Stimulated activated CD4-positive, alpha-beta T cell treated with anti-CD3 and anti-CD28 coated beads, Interleukin-1b, Interleukin-23, amount 100 ng/mL, for 4 hours (primary cell): ENCODE measurements at places on chromosomes 16 and 17.

DNA sequence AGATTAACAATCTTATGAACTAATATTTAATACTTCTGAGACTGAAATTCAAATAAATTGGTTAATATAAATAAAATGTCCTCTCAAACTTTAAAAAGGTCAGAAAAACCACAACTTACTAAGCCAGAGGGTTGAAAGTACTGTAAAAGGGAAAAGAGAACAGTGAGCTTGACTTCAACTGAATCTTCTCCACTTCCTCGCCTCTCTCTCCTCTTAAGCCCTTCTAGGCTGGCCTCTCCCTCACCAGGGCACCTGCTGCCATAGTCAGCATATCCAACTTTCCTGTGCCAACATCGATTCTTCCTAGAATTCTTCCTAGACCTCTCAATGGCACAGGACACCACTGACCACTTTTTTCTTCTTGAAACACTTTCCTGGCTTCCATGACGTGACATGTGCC lies 19.4 kb downstream of the GNA13 start:
- no peak for DNase-seq

DNA sequence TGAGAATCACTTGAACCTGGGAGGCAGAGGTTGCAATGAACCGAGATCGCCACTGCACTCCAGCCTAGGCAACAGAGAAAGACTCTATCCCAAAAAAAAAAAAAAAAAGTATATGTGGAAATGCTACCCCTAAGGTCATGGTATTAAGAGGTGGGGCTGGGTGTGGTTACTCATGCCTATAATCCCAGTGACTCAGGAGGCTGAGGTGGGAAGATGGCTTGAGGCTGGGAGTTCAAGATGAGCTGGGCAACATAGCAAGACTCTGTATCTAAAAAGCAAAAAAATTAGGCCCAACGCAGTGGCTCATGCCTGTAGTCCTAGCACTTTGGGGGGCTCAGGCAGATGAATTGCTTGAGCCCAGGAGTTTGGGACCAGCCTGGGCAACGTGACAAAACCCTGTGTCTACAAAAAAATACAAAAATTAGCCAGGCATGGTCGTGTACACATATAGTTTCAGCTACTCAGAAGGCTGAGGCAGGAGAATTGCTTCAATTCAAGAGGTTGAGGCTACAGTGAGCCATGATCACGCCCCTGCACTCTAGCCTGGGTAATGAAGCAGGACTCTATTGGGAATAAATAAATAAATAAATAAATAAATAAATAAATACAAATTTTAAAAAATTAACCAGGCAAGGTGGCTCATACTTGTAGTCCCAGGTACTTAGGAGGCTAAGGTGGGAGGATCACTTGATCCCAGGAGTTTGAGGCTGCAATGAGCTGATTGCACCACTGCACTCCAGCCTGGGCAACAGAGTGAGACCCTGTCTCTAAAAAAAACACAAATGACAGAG lies 32.3 kb upstream of the NUFIP2 start:
- DNase-seq, result no peak

DNA sequence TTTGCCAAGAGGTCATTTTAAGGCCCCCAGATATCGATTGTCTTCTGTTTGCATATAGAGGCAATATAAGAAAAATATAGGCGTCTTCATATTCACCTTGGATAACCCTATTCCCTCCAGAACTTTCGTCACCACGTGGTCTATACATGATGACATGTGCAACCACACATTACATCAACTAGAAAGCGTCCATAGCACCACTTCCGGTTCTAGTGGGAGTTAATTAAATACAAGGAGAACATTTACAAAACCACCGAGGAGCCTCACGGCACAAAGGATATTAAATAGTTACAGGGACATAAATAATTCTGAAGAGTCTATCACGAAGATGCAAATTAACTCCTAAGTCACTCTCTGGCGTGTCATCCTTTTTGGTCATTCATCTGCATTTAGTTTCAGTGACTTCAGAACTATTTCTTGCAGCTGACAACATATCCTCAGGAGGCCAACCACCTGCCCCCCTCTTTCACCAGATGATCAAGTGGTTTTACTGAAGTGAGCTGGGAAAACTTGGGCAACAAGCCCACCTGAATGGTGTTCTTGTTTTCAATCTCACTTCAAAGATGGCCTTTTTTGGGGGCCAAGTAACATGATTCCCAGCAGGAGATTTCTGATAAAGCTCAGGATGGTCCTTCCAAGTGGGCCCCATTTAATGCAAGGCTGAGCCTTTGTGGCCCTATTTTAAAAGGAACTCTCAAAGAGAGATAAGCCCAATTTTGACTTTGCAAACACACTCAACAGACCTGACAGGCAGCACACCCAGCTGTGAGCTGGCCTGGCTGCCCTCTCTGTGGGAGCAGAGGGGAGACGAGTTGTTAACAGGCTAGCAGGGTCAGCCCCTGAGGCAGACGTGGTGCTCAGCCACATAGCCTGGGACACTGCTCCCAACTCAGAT lies 15.3 kb downstream of the CMTM3 start:
- DNase-seq, result no peak

GRCh38 chr17:45968732-45969131 lies 30.3 kb upstream of the STH start:
- DNase-seq, result no peak

GRCh38 chr17:43768382-43768781 lies 9.8 kb upstream of the SOST start:
- no peak for DNase-seq

- DNase-seq, result no peak
These were observed 4.2 kb downstream of the BCAR1 start for GRCh38 chr16:75247249-75247648.

- no peak for DNase-seq
These were observed 58.3 kb downstream of the CCT6B start for GRCh38 chr17:34902831-34903547.

- no peak for DNase-seq
These were observed 932 bp downstream of the ZNF267 start for GRCh38 chr16:31874366-31875111.

- no peak for DNase-seq
These were observed 805.3 kb upstream of the SOX9 start for GRCh38 chr17:71315568-71315967.

GRCh38 chr16:30523768-30524574 lies 2.4 kb downstream of the ZNF768 start:
- DNase-seq, result no peak

DNA sequence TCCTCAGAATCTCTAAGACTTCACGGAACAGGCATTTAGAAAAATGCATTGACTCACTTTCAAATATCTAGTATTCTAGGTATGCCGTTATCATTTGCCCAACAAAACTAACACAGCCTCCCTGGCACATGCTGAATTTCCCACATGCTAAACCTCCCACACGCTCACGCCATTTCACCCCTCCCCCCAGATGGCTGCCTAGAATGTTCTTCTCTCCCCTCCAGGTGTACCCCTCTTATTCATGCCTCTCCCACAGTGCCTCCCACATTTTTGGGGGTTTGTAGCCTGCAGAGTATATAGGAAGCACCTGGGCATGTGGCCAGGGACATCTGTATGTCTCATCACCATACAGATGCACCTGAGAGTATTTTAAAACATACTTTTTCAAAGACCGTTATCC lies 38.2 kb upstream of the ICAM2 start:
- no peak for DNase-seq

DNA sequence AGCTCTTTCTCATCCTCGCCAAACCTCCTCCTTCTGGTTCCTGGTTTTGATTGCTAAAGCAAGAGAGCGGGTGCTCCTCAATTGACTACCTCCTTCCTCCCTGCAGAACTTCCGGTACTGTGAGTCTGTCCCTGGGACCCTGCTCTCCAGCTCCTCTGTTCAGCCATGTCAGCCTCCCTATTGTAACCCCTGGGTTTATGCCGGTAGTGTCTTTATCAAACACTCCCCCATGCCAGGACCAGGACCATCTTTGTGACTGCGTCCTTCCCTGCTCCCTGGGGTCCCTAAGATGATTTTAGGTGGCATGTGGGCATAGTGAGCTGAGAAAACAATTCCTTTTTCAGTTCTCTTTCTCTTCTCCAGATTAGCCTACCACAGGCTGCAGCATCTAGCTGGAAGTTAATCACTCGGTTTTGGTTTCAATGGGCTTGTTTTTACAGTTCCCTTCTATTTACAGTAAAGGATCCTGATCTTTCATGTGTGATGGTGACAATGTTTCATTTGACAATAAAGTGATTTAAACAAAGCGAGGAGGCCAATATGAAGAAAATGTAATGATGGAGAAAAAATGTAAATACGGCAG lies 27.7 kb upstream of the IL21R start:
- DNase-seq, result no peak

DNA sequence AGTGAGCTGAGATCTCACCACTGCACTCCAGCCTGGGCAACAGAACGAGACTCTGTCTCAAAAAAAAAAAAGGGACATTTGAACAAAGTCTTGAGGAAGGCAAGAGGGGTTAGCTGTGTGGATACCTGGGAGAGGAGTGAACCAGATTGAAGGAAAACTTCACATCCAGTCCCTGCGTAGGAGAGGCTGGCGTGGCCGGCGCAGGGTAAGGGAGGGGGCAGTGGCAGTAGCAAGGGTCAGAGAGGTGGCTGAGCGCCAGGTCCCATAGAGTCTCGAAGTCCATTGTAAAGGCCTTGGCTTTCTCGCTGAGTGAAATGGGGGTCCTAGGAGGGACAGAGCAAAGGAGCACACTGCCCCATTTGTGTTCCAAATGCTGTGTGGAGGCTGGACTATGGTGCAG lies 171.8 kb upstream of the WSCD1 start:
- DNase-seq, result no peak

DNA sequence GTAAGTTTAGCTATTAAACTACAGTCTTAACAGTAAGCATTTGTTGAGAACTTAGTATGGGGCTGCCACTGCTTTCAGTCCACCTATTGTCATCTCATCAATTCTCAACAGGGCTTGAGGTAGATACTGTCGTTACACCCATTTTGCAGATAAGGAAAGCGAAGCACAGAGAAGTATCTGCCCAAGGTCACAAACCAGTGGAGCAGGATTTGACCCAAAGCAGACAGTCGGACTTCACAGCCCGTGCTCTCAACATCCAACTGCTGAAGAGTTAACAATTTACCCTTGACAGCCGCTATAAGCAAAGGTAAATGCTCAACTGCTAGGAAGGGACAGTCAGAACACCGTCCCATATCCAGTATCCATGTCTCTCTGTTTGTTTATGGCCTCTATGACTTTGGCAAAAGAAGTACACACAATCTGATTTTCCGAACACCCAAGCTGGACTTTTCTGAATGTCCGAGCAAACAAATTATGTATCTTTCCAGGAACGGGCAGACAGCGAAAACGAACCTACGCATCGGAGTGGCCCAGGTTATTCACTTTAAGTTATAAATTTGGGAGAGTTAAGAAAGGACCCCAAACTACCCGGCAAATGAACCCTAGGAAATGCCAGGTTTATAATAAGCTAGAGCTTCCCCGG lies 1.2 kb downstream of the SIAH1 start:
- no peak for DNase-seq

GRCh38 chr16:4298761-4299522 lies 16.9 kb upstream of the GLIS2 start:
- DNase-seq, result no peak

DNA sequence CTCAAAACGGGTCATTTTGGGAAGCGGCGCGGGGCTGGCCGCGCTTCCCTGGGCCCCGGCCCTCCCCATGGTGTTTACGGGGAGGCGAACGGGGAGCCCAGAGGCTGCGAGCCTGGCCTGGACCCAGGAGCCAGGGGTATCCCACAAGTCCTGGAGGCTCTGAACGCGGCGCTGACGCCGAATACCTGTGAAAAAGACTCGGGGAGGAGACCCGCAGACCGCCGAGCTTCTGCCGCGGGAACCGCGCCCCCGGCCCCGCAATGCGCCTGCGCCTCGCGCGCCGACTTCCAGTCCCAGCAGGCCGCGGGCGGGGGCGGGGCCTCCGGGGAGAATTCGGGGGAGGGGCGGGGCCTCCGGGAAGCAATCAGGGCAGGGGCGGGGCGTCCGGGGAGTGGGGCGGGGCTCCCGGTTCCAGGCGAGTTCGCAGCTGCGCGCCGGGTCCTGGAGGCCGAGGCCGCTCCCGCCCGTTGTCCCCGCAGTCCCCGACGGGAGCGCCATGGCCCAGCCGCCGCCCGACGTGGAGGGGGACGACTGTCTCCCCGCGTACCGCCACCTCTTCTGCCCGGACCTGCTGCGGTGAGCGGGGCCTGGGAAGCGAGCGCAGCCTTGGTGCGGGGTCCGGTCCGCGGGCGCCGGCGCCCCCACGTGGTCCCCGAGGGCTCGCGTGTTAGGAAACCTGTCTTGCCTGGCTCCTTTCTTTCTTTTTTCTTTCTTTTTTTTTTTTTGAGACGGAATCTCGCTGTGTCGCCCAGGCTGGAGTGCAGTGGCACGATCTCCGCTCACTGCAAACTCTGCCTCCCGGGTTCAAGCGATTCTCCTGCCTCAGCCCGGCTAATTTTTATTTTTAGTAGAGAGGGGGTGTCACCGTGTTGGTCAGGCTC lies at the start of gene DECR2:
Gene DECR2, plus strand, starts transcription at position 418 of the 881 bp plus-strand sequence. Its CDS starts 79 bp downstream, at position 497.
- peak; percentile 100 for DNase-seq

DNA sequence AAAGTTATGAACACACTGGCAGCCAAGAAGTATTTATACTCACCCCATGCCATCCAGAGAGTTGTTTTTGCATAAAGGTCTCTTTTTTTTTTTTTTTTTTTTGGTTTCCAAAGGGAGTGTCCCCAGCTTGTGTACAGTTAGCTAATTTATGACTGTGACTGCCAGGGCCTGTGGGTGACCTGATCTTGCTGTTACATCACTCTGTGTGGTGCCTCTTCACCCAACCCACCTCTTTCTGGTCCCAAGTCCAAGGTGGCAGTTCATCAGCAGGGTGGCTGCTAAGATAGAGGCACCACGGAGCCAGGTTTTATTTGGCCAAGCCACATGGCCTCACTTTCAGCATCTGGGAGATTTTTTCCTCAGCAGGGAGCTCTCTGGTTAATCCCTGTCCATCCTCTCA lies at the start of gene NOS2:
Gene NOS2, minus strand, starts transcription at position 8 of the 400 bp plus-strand sequence. CDS start 1,720 bp downstream, outside the sequence.
- DNase-seq, result no peak

DNA sequence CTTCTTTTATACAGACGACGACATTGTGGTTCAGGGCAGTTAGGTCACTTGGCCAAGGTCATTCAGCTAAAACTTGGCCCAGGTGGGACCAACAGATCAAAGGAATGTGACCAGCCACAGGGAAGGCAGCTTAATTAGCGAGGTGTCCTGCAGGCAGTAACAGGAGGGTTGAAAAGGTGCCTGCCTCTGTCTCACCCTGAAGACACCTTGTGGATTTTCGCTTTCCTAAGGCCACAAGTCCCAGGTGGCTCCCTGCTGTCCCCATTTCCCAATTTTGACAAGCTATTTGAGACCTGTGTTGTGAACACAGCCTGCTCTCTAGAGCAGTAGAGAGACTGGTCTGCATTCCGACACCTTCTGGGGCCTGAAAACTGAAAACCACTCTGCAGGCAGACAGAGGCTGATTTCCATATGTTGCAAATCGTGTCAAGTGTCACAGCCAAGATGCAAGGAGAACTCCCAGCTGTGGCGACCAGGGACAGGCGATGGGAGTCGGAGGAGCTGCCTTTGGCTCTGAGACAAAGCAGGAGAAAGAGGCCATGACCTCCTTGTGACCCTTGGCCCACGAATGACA lies 593.1 kb upstream of the CDH5 start:
- DNase-seq, result no peak
